ENCODE measurements at places on chromosomes 3 and 15.

- no peaks in the 10 kb centered on the region for H3K27me3 ChIP-seq
- H3K4me3 ChIP-seq: no peak overlapping the region
- no peak overlapping the region for H3K27ac ChIP-seq
- no peaks in the 10 kb centered on the region for H3K4me1 ChIP-seq
- H3K36me3 ChIP-seq: no peaks in the 10 kb centered on the region
Observed at GRCh38 chr15:39442898-39443297, 138.0 kb upstream of the THBS1 start.

DNA sequence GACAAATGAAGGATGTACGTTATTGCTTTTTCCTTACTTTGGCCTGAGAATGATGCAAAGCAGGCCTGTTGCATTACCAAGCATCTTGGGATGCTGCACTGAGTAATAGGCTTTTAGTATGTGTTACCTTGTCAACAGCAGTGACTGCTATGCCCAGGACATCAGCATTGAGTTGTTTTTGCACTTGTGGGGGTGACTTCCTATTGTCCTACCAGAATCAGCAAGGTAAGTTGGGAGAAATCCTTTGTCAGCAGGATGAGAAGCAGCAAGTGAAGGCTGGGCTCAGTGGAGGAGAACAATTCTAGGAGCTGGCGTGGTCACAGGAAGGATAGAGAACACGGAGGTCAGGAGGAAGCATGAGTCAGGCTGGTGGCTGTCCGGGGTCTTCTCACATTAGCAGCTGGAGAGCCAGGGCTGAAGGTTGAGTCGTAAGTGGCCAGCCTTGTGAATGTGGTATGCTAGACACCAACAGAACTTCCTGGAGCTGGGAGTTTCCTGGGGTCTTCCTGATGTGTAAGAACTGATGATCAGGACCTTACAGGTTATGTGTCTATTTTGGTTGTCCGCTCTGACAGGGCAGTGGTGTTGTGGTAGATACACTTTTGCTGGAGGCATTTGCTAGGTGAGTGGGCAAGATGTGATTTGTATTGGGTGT is 142.7 kb downstream of the FNDC3B start:
- no peaks in the 10 kb centered on the region for H3K27me3 ChIP-seq
- H3K27ac ChIP-seq: no peak overlapping the region
- no peak for DNase-seq
- no peak overlapping the region for H3K4me3 ChIP-seq
- H3K4me1 ChIP-seq: no peaks in the 10 kb centered on the region

DNA sequence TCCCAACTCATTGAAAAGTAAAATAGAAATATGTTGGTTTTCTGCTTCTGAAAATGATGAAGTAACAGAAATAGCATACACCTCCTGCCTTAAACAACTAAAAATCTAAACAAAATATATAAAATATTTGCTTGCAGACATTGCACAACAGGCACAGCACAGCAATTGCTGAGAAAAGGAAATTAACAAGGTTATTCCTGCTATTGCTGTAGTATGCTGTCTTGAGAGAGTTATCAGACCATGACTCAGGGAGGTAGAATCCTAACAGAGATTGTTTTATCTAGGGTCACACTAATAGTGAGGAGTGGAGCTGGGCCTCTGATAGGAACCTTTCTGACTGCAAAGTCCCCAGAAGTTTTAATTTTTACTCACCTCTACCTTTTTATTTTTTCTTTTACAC is 72.6 kb downstream of the ZBTB20 start:
- H3K4me3 ChIP-seq: no peak overlapping the region
- DNase-seq: no peak
- no peaks in the 10 kb centered on the region for H3K4me1 ChIP-seq
- no peak overlapping the region for H3K27ac ChIP-seq
- H3K27me3 ChIP-seq: no peaks in the 10 kb centered on the region
- no peaks in the 10 kb centered on the region for H3K36me3 ChIP-seq

GRCh38 chr3:188776447-188776846 is 395.3 kb upstream of the TPRG1 start:
- no peak overlapping the region for H3K4me3 ChIP-seq
- H3K27me3 ChIP-seq: no peaks in the 10 kb centered on the region
- no peak for DNase-seq
